ENCODE measurements at places on chromosomes 12 and 14. TPM values are rescaled to one million over a fixed set of nuclear protein-coding genes. Genes with fewer than 3 reads are reported as not detected.

Gene KCNK10
- total RNA-seq = not detected

- no peak for DNase-seq
Measured at GRCh38 chr12:123031171-123031845, 50.8 kb downstream of the ARL6IP4 start.

Gene NYNRIN
- total RNA-seq = 19.7 TPM

Gene RDH16
- total RNA-seq = not detected

- no peak for DNase-seq
Measured at GRCh38 chr12:51900323-51900889, 6.9 kb upstream of the ACVRL1 start.

Gene CLECL1
- total RNA-seq = not detected

GRCh38 chr14:35189422-35189821 lies 67.1 kb downstream of the PRORP start:
- no peak for DNase-seq

- no peak for DNase-seq
Measured at GRCh38 chr12:33253178-33253577, 186.4 kb downstream of the SYT10 start.

Data from G401 (cell line).